Pancreas (tissue), 10 donors: ENCODE measurements at places on chromosomes 6 and 20. TPM values are rescaled to one million over a fixed set of nuclear protein-coding genes. Genes with fewer than 3 reads are reported as not detected.

CST3 gene
- 236 TPM for total RNA-seq

DNA sequence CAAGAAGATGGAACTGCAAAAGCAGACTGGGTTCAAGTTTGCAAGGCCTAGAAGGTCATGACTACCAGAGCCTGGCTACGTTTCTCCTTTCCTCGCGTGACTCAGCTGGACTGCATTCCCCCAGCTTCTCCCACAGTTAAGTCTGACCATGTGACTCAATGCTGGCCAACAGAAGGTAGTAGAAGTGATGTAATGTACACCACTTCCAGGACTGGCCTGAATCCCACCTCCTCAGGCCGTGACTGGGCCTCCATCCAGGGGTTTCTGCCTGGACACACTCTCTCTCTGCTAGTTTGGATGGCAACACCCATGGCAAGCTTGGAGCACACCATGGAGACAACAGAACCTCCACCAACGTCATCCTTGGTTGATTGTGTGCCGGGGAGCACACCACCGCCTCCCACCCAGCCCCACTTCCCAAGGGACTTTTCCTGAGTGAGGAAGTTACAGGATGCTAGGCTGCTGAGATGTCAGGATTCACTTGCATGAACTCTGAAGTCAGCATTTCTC is 112.0 kb upstream of the CDYL start:
- no peaks in the 10 kb centered on the region for H3K4me1 ChIP-seq
- H3K27me3 ChIP-seq: no peaks in the 10 kb centered on the region
- no peak for DNase-seq

DNA sequence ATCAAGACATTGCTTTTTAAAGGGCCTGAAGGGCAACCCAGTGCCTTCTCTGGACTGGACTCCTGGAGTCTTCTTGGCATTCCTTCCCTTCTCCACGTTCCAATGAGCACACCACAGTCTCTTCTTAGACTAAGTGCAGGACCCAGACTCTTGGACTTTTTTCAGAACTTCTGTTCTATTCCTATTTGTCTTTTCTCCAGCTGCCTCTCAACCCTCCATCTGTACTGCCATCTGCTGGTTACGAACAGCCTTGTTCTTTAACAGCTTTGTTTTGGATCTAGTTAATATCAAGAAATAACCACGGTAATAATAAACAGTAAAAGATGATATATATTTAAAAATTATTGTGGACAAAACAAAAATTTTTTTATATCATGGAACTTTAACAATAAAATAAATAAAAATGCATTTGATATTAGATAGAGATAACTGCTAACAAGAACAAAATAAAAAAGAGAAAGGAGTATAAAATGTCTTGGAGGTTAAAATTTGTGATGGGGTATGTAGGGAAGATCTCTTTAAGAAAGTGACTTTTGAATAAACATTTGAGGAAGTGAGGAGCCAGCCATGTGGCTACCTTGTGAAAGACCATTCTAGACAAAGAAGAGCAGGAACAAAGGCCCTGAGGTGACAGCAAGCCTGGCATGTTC is 105.1 kb upstream of the HCRTR2 start:
- no peaks in the 10 kb centered on the region for H3K36me3 ChIP-seq
- DNase-seq: peak; percentile 8
- H3K27ac ChIP-seq: no peak overlapping the region
- no peaks in the 10 kb centered on the region for H3K27me3 ChIP-seq

OR2J3 gene
- not detected for total RNA-seq

DNA sequence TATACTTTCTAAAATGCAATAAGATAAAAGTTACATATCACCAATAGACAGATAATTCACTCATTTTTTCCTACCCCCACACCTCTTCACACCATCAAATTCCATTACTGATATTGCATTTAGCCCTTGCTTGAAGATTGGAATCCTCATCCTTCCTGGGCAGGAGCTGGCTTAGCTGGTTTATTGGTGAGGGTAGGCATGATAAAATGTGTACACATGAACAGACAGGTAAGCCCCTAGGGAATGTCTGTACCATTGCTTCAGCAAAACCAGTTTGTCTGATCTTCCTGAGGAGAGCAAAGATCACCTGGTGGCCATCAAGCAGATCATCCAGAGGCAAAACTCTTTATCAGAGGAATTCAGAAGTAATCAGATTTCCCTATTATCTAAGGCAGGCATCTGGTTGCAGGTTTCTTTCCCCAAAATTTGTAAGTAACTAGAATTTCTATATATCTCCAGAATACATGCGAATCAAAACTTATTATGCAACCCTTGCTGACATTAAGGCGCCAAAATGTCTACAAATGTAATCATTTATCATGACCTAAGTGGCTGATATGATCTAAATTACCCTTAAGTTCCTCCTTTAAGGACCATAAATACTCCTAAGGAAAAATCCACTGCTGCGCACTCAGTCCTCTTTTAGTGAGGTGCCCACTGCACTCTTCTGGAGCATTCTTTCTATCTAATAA is 6.6 kb upstream of the FABP7 start:
- H3K27me3 ChIP-seq: no peaks in the 10 kb centered on the region
- H3K27ac ChIP-seq: no peak overlapping the region
- no peaks in the 10 kb centered on the region for H3K36me3 ChIP-seq
- DNase-seq: no peak
- no peak overlapping the region for H3K4me3 ChIP-seq

DNA sequence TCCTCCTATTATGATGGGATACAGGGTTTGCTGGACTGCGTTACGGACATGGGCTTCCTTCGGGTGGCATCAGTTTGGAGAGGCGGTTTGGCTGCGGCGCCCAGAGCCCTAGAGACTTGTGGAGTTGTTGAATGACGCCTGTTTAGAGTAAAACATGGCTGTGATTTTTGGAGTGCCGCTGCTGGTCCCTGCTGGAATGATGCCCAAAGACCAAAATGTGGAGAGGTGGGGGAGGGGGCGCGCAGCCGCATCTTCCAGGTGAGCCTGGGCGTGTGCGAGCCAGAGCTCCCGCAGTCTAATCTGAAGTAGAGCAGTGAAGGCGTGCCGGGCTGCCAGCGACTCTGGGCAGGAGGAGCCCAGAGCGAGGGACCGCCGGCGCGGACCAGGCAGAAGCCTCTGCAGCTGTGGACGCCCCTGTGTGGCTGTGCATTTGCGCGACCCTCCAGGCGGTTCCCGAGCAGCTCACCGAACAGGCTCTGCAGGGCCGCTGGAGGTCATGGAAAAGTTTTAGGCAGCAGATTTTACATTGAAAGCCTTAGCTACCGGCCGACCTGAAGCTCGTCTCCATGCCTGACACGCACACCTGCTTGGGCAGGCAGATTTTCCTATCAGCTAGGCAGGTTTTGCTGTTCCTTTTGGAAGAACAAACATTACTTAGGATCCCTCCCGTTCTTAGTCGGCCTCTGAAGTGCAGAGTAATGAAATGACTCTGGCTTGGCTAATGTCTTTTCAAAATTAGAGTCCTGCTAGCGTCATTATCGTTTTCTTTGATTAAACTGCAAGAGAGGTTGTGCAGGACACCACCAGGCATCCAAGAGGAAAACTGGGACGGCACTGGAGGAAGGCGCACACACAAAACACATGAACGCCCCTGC is 298.2 kb downstream of the PHACTR1 start:
- H3K27ac ChIP-seq: peak overlapping the region; percentile 59
- peaks cover 8% of the 10 kb centered on the region for H3K4me1 ChIP-seq
- no peaks in the 10 kb centered on the region for H3K27me3 ChIP-seq
- H3K36me3 ChIP-seq: no peaks in the 10 kb centered on the region

DNA sequence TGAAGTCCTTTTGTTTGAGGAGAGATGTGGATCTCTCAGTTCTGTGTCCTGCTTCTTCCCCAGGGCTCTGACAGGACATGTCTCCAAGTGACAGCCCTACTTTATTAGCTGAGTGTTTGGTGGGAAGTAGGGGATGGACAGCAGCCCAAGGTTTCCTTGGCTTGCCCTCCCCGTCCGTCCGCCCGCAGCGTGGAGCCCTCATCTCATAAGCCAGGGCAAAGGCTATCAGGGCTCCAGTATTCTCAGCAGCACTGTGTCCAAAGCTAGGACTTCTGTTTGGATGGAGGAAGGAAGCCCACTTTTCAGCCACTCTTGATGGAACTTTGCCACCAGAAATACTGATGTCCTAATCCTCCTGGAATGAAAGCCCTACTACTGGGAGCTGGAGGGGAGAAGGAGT is 13.6 kb downstream of the CDC5L start:
- no peak overlapping the region for H3K4me3 ChIP-seq
- no peak for DNase-seq
- no peak overlapping the region for H3K27ac ChIP-seq
- H3K27me3 ChIP-seq: no peaks in the 10 kb centered on the region
- peaks cover 11% of the 10 kb centered on the region for H3K4me1 ChIP-seq

COL10A1 gene
- total RNA-seq: not detected

DNA sequence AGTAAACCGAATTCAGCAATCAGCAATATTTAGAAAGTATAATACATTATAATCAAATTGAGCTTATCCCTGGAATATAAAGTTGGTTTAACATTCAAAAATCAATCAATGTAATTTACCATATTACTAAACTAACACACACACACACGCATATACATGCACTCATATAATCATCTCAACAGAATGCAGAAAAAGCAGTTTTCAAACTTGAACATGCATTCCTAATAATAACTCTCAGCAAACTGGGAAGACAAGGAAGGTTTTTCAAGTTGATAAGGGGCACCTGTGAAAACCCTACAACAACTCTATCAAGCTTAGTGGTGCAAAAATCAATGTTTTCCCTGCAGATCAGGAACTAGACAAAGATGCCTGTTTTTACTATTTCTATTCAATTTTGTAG is 4.7 kb downstream of the SIRPB2 start:
- no peak overlapping the region for H3K4me3 ChIP-seq

- H3K4me1 ChIP-seq: no peaks in the 10 kb centered on the region
- H3K27me3 ChIP-seq: no peaks in the 10 kb centered on the region
- H3K27ac ChIP-seq: no peak overlapping the region
- no peak overlapping the region for H3K4me3 ChIP-seq
Observed at GRCh38 chr20:38798266-38798665, 7.2 kb upstream of the PPP1R16B start.

OR12D2 gene
- not detected for total RNA-seq

DNA sequence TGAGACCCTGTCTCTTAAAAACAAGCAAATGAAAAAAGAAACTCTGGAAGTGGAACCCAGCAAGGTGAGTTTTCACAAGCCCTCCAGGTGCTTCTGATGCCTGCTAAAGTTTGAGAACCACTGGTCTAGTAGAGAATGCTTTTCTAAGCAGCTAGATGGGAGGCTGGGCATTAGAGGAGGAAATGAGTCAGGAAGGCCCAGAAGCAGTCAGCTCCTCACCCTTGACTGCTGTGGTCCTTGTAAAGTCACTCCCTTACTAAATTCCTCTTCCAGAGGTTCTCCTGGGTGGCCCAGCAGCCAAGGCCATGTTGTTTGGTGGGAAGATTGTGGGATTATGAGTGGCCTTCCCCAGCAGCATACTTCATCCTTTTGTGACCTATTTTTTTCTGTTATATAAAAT is 52.0 kb upstream of the FYN start:
- H3K36me3 ChIP-seq: no peaks in the 10 kb centered on the region
- no peak overlapping the region for H3K27ac ChIP-seq

NKX2-2 gene
- total RNA-seq: 3.5 TPM

GRCh38 chr6:31725502-31726350 is 2.6 kb downstream of the MPIG6B start:
- H3K27me3 ChIP-seq: no peaks in the 10 kb centered on the region
- no peak overlapping the region for H3K4me3 ChIP-seq
- H3K4me1 ChIP-seq: no peaks in the 10 kb centered on the region
- H3K27ac ChIP-seq: no peak overlapping the region
- DNase-seq: no peak

GRCh38 chr6:13355999-13356785 is 27.9 kb upstream of the TBC1D7 start:
- no peaks in the 10 kb centered on the region for H3K36me3 ChIP-seq
- no peaks in the 10 kb centered on the region for H3K27me3 ChIP-seq
- H3K4me1 ChIP-seq: no peaks in the 10 kb centered on the region
- H3K4me3 ChIP-seq: no peak overlapping the region
- DNase-seq: no peak
- H3K27ac ChIP-seq: no peak overlapping the region
